Neural progenitor cell (in vitro differentiated cells): ENCODE measurements at places on chromosomes 11 and 22. TPM values are rescaled to one million over a fixed set of nuclear protein-coding genes. Genes with fewer than 3 reads are reported as not detected.

Gene CHST1
- 0.53 TPM in 1 of 2 replicates, not detected in the other for total RNA-seq

Gene INCENP
- total RNA-seq, result 73.9 and 135 TPM in 2 replicates

Gene CARD18
- not detected in 2 replicates for total RNA-seq

Gene STK33
- total RNA-seq, result 40.7 and 56.5 TPM in 2 replicates

Gene MRGPRX4
- not detected in 2 replicates for total RNA-seq

Gene SSTR3
- 0.19 and 0.53 TPM in 2 replicates for total RNA-seq

Gene RAG2
- 0.06 and 0.15 TPM in 2 replicates for total RNA-seq
